Immature natural killer cell (primary cell): ENCODE measurements at places on chromosomes 7 and 10.
A peak's percentile ranks its signal among the peaks of the same experiment; 100 is the strongest.

- DNase-seq, result no peak
Observed at GRCh38 chr7:71615017-71615416, 483.1 kb downstream of the GALNT17 start.

DNA sequence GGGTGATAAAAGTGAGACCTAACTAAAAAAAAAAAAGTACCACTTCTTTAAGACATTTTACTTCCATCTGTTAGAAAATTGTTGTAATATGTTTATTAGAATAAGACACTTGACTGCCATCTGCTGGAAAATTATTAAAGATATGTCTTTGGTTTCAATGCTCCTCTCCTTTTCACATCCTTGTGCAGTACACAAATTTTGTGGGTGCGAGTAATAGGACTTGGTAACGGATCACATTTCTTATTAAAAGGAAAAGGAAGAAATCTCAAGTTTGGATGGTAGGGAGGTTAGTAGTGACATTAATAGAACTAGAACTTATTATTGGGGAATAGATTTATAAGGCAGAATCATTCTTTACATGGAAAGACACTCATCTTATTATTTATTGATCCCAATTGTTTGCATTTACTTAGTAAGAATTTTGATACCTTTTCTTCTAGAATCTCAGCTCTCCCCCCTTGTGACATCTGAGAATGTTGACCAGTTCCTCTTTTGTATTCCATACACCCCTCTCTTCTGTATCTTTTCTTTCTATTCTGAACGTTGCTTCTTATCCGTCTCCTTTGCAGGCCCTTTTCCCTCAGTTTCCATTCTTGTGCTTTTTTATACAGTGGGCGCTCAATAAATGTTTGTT lies 43.0 kb upstream of the RPA3 start:
- DNase-seq, result peak; percentile 22

DNA sequence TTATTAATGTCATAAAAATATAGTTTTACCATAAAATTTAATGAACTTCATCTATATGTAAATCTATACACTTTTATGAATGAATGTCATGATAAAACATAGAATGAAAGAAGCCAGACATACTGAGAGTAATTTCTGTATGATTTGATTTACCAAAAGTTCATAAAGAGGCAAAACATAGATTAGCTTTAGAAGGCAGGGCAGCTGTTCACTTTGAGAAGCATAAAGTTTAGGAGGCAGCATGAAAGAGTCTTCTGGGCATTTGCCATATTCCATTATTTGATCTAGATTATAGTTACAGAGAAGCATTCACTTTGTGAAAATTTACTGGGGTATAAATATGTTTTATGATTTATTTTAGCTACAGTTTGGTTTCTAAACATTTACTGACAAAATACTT lies 487.2 kb downstream of the ANKRD7 start:
- DNase-seq, result no peak

DNA sequence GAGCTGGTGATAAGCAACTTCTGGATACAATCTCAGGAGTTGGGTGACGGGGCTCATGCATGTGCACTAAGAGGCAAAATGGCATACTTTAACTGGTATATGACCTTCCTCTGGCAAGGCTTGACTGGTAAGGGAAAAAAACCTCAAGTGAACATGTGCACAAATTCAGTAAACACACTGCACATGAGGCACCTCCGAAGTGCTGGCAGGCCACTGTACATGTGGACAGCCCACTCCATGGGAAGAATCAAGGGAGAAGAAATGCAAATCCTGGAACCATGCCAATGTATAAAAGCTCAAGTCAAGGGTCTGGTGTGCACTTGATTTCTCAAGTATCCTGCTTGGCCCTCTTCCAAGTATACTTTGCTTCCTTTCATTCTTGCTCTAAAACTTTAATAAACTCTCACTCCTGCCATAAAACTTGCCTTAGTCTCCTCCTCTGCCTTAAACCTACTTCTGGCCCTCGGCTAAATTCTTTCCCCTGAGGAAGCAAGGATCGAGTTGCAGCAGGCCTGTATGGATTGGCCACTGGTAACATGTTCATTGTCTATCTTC lies 167.2 kb downstream of the RAMP3 start:
- no peak for DNase-seq

- no peak for DNase-seq
Observed at GRCh38 chr10:57014758-57015157, 653.7 kb upstream of the ZWINT start.

DNA sequence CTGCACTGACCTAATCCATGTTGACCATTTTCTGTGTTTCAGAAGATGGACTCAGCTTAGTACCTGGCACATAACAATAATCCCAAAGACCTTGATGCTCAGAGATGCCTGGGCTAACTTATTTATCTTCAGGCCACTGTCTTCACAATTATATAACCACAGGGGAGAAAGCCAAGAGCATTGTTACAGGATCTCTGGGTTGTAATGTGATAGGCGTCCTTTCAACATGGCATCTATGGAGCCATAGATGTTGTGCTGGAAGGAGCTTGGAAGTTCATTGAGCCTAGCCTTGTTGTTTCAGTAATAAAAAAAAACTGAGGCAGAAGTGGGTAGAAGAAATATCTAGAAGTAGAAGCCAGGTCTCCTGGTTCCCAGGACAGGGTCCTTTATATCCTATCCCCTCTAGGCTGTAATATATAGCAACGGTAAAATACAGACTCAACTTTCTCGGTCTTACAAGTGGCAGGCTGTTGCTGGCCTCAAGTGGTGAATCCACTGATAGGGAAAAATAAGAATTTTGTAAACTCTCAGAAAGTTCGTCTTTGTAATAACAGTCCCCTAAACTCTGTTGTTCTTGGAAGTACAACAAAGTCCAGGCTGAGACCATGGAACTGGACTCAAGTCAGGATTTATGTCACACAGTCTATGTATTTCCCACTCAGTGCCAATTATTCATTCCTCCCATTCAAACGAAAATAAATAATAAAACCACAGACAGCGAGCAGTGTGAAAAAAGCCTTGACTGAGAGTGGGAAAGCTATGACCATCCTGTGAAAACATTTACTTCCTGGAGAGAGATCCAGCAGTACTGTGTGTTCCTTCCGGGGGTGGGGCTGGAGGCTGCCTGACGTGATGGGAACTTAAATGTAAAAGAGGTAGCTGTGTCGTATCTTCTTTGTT lies 277.6 kb downstream of the REEP3 start:
- no peak for DNase-seq

- no peak for DNase-seq
Observed at GRCh38 chr7:112160130-112160770, 45.9 kb downstream of the DOCK4 start.

DNA sequence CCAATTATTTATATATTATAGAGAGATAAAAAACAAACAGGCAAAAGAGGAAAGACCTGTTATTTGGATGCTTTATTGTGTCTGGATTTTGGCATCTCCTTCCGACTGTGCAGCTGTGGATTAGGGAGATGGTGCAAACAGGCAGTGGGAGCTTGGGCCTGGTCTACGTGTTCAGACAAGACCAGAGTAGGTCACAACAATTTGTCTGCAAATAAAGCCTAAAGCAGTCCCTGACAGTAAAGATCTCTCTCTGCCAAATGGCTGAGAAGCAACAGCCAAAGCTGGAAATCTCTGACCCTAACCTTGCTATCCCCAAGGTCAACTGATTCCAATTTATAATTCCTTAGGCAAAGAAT lies 82.0 kb downstream of the ABLIM1 start:
- no peak for DNase-seq

DNA sequence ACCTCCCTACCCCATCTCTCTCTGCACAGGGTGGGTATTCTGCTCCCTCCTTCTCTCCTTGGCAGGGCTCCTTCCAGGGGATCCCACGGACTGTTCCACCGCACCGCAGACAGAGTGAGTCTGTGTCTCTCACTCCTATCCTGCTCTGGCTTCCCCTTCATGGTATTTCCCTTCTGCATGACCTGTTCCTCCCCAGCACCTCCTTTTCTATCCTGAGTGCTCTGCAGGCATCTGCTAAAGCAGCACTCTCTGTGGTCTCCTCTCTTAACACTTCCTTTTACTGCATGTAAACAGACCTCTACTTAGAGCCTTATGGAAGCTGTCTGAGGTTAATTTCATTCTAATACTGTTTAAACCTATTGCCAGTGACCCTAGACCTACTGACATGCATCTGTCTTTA lies 171.5 kb downstream of the CCSER2 start:
- no peak for DNase-seq

GRCh38 chr7:99525713-99526440 lies 21.4 kb downstream of the ZKSCAN5 start:
- DNase-seq, result no peak

GRCh38 chr10:63434866-63435854 lies 30.6 kb downstream of the JMJD1C start:
- DNase-seq, result no peak

DNA sequence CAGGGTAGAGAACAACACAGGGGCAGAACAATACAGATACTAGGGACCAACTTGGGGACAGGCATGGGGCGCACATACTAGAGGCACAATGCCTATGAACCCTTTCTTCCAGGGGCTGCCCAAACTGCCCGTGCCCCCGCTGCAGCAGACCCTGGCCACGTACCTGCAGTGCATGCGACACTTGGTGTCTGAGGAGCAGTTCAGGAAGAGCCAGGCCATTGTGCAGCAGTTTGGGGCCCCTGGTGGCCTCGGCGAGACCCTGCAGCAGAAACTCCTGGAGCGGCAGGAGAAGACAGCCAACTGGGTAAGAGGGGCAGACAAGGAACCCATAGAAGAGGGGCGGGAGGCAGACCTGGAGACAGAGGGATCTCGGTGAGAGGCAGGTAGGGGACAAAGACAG lies 5.8 kb downstream of the CHAT start:
- DNase-seq, result no peak
